ENCODE measurements at places on chromosomes 6 and 20.

DNA sequence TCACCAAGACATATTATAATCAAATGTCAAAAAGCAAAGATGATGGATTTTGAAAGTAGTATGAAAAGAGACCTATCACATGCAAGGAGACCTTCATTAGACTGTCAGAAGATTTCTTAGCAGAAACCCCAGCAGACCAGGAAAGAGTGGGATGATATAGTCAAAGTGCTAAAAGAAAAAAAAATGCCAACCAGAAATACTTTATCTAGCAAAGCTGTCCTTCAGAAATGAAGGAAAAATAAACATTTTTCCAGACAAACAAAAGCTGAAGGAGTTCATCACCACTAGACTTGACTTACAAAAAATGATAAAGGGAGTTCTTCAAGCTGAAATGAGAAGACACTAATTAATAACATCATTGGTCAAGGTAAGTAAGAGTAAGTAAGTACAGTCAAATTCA, 251.2 kb upstream of the SASH1 start:
- no peak for DNase-seq

DNA sequence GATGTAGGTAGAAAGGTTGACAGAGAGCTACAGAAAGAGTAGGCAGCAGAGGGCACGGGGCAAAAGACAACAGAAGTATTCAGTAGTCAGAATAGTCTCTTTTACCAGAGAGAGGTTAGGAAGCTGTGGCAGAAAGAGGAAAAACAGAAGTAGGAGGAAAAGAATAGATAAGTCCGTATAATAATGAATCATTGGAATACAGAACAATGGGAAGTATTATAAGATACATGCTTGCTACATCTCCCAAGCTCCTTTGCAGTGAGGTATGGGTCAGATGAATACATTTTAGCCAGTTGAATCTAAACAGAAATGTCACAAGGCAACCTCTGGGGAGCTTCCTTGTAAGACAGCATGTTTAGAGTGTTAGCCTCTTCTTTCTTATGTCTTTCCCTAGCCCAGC, 570.5 kb upstream of the CITED2 start:
- no peak for DNase-seq

- no peak for DNase-seq
Observed at GRCh38 chr6:123925350-123925749, 121.7 kb downstream of the NKAIN2 start.

GRCh38 chr6:119587537-119587936, 238.0 kb upstream of the MAN1A1 start:
- no peak for DNase-seq

DNA sequence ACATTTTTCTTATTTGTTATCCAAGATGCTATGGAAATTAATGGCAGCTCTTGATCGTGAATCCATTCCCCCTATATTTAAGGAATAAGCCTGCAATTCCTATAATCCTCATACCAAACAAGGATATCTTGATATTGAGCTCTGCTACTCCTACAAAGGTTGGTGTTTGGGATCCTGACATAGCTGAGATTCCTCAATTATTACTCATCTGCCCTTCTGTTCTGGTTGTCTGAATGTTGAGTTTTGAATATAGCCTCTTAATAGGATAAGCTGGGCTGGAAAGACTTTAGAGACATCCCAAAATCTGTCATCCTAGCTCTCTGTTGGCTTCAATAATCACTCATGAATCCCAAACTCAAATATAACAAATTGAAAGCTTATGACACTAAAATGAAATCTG, 49.9 kb downstream of the CLIC5 start:
- no peak for DNase-seq

- DNase-seq: no peak
Observed at GRCh38 chr6:105591053-105591452, 188.2 kb upstream of the PREP start.

- peak; percentile 48 for DNase-seq
Observed at GRCh38 chr20:47464380-47465101, 37.1 kb upstream of the NCOA3 start.

- no peak for DNase-seq
Observed at GRCh38 chr20:7770578-7770977, 169.7 kb downstream of the HAO1 start.

DNA sequence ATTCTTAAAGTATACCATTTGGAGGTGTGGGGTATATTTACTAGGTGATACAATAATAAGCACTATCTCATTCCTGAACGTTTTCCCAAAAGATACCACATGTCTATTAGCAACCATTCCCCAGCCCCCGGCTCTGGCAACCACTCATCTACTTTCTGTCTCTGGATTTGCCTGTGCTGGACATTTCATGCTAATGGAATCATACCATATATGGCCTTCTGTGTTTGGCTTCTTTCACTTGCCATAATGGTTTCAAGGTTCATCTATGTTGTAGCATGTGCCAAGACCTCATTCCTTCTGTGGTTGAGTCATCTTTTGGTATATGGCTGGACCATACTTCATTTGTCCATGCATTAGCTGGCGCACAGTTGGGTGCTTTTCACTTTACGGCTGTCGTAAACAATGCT, 39.7 kb downstream of the BCAS4 start:
- no peak for DNase-seq

- DNase-seq: peak; percentile 77
Observed at GRCh38 chr6:152272486-152272885, 364.7 kb downstream of the SYNE1 start.

GRCh38 chr20:49326026-49326425, 48.2 kb upstream of the ZNFX1 start:
- DNase-seq: no peak

GRCh38 chr6:121356575-121356974, 22.3 kb upstream of the TBC1D32 start:
- no peak for DNase-seq

- no peak for DNase-seq
Observed at GRCh38 chr6:170013815-170014214, 262.4 kb downstream of the ERMARD start.

- no peak for DNase-seq
Observed at GRCh38 chr20:4040283-4041179, 25.2 kb upstream of the RNF24 start.

DNA sequence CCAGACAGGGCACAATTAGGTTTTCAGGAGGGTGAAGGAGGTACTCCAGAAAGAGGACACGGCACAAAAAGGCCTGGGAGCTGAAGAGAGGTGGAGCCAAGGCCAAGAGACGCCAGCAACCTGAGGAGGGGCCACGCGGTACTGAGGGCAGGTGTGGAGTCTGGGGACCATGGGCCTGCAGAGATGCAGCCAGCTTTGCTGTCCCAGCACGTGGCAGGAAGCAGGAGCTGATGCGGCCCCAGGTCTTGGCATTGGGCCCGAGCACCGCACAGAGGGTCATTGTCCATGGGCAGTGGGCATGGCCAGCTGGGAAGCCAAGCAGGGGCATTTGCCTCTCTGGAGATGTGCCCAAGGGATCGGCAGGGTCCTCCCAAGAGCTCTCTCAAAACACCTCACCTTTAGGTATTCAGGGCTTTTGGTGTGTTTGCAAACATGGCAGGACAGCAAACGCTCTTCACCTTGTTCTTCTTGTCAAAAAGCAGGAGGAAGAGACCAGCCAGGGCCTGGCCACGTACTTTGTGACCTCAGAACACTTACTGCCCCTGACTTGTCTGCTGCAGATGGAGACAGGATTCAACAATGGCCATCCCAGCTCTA, 1.4 kb upstream of the BPIFB1 start:
- no peak for DNase-seq

- DNase-seq: no peak
Observed at GRCh38 chr6:116099036-116099435, 1.6 kb upstream of the NT5DC1 start.

DNA sequence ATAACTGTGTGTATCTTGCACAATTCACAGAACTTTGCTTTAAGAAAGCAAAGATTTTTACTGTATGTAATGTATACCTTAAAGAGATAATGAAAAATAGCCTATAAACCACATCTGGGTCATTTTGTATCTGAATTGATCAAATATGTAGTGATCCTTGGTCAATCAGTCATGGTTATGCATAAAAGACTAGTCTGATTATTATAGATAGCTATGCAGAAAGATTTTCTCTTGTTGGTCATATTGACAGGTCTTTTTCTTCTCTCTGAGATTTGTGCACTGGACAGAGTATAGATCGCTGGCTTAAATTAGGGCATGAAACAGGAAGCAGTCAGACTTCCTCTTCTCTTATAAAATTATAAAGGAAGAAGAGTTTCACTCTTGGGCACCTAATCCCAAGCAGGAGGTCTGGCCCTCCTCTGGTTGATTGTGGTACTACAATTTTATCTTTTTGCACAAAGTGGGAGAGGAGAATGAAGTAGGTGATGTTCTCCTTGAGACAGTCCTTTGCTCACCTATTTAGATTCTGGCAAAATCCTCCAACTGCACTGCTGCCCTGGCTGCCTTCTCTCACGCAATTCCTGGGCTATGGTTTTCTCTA, 380.9 kb upstream of the RGS17 start:
- DNase-seq: peak; percentile 59

DNA sequence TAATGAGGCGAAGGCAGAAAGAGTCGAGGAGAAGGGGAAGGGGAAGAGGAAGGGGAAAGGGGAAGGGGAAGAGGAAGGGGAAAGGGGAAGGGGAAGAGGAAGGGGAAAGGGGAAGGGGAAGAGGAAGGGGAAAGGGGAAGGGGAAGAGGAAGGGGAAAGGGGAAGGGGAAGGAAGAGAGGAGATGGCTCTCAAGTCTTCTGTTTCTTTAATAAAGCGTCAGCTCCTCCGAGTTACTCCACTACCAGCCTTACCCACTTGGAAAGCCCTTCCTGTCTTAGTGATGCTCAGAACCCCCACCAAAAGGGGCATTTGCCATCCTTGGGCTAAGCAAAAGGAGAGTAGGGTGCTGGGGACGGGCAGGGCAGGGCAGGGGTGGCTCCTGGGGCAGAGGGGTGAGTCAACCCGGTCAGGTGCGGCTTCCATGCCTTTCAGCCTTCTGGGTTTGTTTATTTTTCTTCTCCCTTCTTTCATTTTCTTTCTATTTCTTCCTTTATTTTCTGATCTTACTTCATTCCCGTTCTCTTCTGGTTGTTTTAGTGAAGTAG, 476 bp upstream of the CLIC5 start:
- DNase-seq: no peak

GRCh38 chr6:34531580-34532201, 24.4 kb downstream of the SPDEF start:
- DNase-seq: peak; percentile 43

DNA sequence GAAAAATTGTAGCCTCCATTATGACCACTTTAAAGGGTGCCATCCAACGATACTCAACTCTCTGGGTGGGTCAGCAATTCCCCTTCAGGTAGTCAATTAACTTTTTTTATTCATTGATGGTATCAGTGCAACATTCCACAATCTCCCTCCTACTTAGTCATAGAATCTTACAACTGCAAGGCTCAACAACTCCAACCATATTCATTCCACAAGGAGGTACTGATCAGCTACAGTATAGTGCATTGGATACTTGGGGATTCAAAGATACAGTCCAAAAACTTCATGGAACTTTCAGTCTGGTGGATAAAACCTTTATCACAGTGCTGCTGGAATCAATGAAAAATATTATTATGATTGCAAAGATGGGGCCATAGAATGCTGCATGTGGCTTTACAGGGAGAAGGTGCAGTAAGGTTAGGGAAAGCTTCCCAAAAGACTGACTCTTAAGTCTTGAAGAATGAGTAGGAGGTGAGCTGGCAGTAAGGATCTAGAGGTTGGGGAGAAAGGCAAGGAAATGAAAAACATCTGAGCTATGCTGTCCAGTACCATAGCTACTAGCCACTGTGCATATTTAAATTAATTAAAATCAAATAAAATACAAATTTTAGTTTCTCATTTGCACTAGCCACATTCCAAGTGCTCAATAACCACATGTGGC, 314.7 kb upstream of the PRDM1 start:
- no peak for DNase-seq

- peak; percentile 90 for DNase-seq
Observed at GRCh38 chr6:27502508-27503435, 29.9 kb upstream of the ZNF184 start.

DNA sequence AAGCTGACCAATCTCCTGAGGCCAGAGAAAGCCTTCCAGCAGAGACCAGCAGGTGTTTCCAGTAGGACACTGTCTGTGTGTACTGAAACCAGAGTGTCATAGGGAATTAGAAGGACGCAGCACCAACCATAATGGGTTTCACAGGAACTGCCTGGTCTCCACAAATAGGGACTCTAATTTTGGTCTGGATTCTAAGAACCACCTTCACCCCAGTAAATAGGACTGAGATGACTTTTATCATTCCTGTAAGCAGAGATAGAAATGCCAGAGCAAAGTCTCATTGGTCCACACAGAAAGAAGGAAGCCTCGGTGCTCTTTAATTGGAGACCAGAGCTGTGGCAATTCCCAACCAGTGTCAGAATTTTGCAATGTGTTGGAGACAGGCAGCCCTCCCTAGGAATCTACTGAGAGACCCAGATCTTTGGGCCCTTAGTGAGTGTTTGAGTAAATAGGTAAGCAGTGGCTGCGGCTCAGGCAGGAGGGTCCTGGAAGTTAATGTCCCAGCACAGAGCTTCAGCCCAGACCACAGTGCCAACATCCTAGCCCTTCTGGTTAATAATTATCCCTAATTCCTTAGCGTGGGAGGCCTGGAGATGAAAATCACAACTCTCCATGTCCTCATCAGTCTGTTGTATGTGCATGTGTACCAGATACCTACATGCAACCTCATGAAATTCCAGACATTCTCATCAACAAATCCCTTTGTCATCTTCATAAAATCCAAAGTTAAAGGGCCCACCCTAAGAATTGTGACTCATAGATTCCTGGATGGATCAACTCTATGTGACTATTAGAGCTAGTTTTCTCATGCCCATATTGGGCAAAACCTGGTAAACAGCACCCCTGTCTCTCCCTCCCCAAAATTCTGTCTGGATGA, 81.2 kb downstream of the UNC5CL start:
- no peak for DNase-seq

DNA sequence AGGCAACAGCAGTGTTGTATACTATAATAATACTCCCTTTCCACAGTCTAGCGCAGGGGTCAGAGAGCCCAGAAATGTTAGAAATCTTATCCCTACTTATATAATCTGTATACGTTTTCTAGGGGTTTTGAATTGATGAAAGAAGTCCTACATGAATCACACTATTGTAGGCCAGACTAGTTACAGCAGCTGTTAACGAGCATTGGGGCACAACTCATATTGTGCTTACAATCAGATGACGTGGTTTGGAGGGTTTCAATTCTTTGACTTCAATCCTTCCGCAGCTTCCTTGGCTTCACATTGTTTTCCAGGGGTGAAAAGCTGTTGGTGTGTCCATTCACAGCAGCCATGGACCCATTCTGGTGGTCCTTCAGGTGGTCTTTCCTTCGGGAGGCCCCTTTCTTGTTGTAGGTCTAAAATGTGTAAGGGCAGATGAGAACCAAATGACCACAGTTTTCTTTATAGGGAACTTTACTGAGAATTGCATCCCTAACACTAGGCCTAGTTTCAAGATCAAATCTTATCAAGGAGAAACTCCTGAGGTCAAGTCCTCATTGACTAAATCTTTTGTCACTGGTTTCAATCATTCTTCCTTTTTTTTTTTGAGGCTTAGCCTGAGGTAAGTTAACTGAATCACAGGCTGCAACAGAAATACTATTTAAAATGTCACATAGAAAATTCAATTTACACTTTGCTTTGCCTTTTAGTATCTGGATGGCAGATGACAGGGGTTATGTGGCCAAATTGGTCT, 79.7 kb downstream of the ELOVL5 start:
- DNase-seq: no peak

Measured in NCI-H82 (cell line).